Fibroblast of villous mesenchyme (primary cell): ENCODE measurements at places on chromosomes 4 and X. TPM values are rescaled to one million over a fixed set of nuclear protein-coding genes. Genes with fewer than 3 reads are reported as not detected.

The CLDN34 gene
- under 0.01 TPM in 1 of 2 replicates, not detected in the other for total RNA-seq

The RASL11B gene
- 0.43 and 1.3 TPM in 2 replicates for total RNA-seq

The GUCY1B1 gene
- 1.7 and 1.9 TPM in 2 replicates for total RNA-seq

The HERC5 gene
- 0.64 and 0.86 TPM in 2 replicates for total RNA-seq

The CRMP1 gene
- under 0.01 TPM in 1 of 2 replicates, not detected in the other for total RNA-seq

GRCh38 chr4:138039010-138039409, 203.1 kb downstream of the SLC7A11 start:
- DNase-seq = peak; percentile 62

DNA sequence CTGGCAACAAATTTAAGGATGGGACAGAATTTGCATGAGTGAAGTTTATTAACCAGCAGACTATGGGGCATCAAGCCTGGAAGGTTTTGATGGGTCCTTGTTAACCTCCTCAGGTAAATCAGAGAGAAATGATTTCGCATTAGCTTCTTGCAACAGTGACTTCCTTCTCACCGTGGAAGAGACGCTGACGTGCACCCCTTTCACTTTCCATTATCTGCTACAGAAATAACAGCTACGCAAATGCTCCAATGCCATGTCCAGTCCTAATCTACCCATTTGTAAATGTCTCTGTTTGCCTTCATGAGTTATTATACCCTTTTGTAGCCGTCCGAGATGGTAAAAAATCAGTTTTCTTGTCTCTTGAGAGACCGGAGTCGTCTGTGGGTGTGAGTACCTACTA, 100.3 kb downstream of the SLC34A2 start:
- DNase-seq = no peak

DNA sequence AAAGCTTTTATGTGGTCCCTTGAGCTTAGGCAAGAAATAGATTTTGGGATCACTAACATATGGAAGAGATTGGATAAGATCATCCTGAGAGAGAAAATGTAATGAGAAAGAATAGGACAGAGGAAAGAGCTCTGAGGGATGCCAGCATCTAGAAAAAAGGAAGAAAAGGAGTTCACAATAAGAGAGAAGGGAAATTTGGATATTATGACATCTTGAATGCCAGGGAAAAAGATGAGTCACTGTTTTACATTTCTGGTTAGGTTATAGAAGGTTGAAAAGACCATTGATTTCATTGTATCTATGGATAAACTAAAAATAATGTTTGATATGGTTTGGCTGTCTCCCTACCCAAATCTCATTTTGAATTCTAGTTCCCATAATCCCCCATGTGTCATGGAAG, 208.5 kb downstream of the MAD2L1 start:
- no peak for DNase-seq

DNA sequence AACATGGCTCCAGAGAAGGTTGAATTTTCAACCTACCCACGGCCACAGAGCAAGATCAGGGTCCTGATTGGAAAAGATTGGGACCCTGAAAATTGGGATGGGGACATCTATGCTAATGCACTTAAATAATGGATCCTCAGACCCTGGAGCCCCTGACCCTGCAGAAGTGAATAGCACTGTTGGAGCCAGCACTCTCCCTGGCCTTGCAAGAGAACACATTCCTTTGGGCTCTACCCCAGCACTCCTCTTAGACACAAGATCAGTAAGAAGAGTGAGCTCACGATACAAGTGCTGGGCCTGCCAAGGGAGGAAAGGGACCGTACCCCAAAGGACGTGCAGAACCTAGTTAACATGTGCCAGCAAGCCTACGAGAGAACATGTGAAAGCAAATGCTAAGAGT, 19.9 kb downstream of the CXCL13 start:
- no peak for DNase-seq
